ENCODE measurements at places on chromosomes 7 and 10. TPM values are rescaled to one million over a fixed set of nuclear protein-coding genes. Genes with fewer than 3 reads are reported as not detected.

GRCh38 chr7:156100086-156100485 lies 287.8 kb upstream of the SHH start:
- DNase-seq: no peak

DNA sequence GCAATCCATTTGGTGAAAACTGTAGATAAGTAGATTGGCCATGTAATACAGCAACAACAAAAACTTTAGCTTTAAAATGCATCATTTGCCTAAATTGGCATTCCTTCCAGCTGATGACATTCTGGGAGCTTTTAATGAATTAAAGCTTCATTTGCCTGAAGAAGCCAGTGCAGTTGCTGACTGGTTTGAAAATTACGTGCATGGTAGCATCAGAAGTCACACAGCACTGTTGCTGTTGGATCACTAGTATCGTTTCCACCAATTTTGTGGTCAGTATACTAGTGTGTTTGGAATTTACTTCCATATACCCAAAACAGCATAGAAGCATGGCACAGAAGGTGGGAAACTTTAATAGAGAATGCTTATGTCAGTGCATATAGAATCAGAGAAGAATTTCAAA lies 194.9 kb downstream of the ETV1 start:
- no peak for DNase-seq

CCDC146 gene
- 2.3 TPM for total RNA-seq

DPP6 gene
- total RNA-seq: not detected
